ENCODE measurements at places on chromosomes 2 and 18. TPM values are rescaled to one million over a fixed set of nuclear protein-coding genes. Genes with fewer than 3 reads are reported as not detected.

DNA sequence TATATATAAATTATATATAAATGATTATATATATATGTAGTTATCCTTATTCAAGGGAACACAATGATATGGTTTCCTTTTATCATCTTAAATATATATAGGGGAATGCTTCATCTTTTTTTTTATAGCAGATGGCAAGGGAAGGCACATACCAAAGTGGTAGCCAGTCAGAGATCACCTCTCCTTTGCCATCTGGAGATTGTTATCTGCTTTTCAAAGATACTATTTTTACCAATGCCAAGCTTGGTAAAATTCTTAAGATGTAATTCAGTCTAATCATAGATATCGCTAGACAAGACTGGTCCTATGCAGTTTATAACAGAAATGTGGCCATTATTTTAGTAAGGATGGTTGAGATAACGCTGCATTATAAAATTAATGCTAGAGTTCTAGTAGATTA, 64.7 kb upstream of the DSEL start:
- no peak overlapping the region for H3K27ac ChIP-seq
- H3K36me3 ChIP-seq = no peaks in the 10 kb centered on the region
- H3K4me3 ChIP-seq = no peak overlapping the region
- DNase-seq = no peak
- H3K27me3 ChIP-seq = no peaks in the 10 kb centered on the region

GRCh38 chr2:69817729-69818501, 11.5 kb upstream of the GMCL1 start:
- DNase-seq = no peak
- H3K27me3 ChIP-seq = no peaks in the 10 kb centered on the region
- no peaks in the 10 kb centered on the region for H3K4me1 ChIP-seq
- no peaks in the 10 kb centered on the region for H3K36me3 ChIP-seq
- H3K4me3 ChIP-seq = no peak overlapping the region
- no peak overlapping the region for H3K27ac ChIP-seq

DNA sequence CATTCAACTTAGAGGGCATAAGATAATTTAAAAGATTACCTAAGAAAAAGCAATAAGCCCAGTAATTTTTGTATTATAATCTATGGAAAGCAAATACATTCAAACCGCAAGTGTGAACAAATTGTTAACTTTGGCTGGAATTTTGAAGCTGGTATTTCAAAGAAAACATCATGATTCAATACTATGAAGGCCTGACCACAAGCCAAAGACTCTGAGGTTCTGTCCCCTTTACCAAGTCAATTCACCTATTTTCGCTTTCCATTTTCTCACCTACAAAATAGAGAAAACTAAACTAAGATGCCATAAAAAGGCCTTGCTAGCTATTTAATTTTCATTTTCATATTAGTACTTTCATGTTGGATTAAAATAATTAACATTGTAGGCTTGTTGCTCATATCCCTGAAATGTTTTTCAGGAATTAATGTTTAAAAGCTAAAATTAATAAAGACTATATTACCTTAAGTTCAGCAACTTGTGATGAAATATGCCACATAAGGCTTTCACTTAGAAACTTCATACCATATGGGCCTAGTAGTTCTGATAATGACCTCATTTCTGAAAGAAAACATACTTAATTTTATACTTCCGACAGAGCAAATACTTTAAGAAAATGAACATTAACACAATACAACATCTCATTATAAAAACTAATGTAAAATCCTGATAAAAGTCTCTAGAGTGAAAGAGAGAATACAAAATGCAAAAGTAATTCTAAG, 85.7 kb upstream of the FRZB start:
- peaks cover 3% of the 10 kb centered on the region for H3K36me3 ChIP-seq
- H3K4me1 ChIP-seq = no peaks in the 10 kb centered on the region
- H3K4me3 ChIP-seq = no peak overlapping the region

- H3K27ac ChIP-seq = no peak overlapping the region
- peaks cover 6% of the 10 kb centered on the region for H3K36me3 ChIP-seq
- no peaks in the 10 kb centered on the region for H3K4me1 ChIP-seq
- H3K27me3 ChIP-seq = peaks cover 100% of the 10 kb centered on the region
- H3K4me3 ChIP-seq = no peak overlapping the region
Observed at GRCh38 chr2:176174382-176174823, 14.1 kb upstream of the HOXD1 start.

DNA sequence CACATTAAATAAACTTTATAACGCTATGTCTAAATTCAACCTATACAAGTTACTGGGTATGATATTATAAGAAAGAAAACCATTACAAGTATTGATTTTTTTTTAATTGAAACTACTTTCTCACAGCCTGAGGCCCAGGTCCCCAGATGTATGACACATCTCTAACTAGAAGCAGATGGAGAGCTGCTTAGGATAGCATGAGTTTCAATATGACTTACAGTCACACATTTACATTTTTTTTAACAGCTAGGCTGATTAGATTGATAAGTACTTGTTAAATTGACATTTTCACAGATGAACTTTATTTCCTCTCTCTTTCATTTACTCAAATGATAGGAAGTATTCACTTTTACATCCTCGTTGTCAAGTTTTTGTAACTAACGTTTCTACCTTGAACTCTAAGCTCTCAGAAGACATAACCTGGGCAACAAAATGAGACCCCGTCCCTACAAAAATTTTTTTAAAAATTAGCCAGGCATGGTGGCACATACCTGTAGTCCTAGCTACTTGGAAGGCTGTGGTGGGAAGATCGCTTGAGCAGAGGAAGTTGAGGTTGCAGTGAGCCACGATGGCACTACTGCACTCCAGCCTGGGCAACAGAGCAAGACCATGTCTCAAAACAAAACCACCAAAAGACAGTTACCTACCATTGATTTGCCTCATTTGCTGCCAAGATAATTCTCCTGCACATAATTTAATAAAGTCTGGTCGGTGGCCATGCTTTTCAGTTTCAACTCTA, 52.4 kb downstream of the STK39 start:
- H3K27ac ChIP-seq = no peak overlapping the region
- no peaks in the 10 kb centered on the region for H3K27me3 ChIP-seq
- no peak for DNase-seq
- no peaks in the 10 kb centered on the region for H3K36me3 ChIP-seq

GRCh38 chr2:226450141-226450540, 349.5 kb downstream of the IRS1 start:
- H3K4me3 ChIP-seq = no peak overlapping the region
- no peak overlapping the region for H3K27ac ChIP-seq

DNA sequence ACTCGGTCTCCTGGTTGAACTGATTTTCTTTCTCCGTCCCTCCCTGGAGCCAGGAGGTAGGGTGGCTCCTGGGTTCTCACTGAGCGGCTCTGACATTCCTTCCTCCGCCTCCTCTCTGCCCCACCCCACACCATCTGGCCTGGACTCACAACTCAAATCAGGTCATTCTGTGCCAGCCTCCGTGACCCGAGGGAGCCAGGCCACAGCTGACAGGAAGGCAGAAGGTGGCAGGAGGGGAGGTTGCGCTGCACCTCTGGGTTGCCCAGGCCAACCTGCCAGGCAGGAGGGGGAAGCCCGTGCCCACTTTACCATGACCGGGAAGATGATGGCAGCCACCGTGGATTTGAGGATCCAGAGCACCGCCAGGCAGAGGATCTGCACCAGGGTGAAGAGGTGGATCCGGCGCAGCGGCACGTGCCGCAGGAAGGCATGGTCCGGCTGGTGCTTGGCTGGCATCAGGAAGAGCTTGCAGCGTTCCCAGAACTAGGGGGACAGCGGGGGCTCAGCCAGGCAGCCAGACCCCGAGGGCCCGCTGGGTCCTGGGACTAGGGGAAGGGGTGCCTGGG, 28.3 kb downstream of the MTHFD2 start:
- no peak overlapping the region for H3K4me3 ChIP-seq
- H3K4me1 ChIP-seq = no peaks in the 10 kb centered on the region
- H3K27ac ChIP-seq = no peak overlapping the region
- DNase-seq = no peak

DNA sequence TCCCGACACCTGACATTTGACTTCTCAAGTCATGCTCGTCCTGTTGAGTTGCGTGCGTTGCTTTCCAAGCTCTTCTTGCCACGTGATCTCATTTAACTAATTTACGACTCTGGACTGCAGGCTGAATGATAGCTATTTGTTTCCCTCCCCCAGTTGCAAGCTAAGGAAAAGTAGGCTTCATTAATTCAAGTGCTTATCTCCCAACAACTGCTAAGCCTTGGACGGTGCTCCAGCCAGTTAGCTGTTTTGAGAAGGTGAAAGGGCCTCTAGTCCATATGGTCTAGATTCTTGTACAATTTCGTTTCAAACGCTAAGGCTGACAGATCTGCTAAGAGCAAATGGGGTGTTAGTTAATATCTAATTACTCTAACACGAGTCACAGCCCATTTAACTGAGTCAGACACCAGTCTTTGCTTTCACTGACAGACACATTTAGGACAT, 21.1 kb downstream of the GPR45 start:
- H3K4me3 ChIP-seq = no peak overlapping the region
- no peak for DNase-seq
- H3K4me1 ChIP-seq = no peaks in the 10 kb centered on the region
- peaks cover 30% of the 10 kb centered on the region for H3K36me3 ChIP-seq
- no peaks in the 10 kb centered on the region for H3K27me3 ChIP-seq
- no peak overlapping the region for H3K27ac ChIP-seq

DNA sequence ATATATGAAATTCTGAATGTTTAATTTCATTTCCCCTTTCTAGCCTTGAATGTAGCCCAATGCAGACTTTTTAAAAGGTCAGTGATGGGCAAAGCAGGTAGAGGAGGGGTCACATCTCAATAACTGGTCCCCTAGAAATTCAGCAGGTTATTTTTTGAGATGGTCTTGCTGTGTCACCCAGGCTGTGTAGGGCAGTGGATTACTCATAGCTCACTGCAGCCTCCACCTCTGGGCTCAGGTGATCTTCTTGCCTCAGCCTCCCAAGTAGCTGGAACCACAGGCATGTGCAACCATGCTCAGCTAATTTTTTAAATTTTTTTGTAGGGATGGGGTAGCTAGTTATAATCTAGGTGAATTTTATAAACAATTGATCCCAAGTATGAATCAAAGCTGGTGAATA, 8.8 kb downstream of the IAH1 start:
- H3K27me3 ChIP-seq = no peaks in the 10 kb centered on the region
- H3K27ac ChIP-seq = no peak overlapping the region
- DNase-seq = no peak
- peaks cover 67% of the 10 kb centered on the region for H3K36me3 ChIP-seq

Gene KCNJ3
- not detected for total RNA-seq

Gene NEB
- total RNA-seq = 0.98 TPM
